NCI-H226 (cell line): ENCODE measurements at places on chromosomes 5 and 9.
A peak's percentile ranks its signal among the peaks of the same experiment; 100 is the strongest.

DNA sequence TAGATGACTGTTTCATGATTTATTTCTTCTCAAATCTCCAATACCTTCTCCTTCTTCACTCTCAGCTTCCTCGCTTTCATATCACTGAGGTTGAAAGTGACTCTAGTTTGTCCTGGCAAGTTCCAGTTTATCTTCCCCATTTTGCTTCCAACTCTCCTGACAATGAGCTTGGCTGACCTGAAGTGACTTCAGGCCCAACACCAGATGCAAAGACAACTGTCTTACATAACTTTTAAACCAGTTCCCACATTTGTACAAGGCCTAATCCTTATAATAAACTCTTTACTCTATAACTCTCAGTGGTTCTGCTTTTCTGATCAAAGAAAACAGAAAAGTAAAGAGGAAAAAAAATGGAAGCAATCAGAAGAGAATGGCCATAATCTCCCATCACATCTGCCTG lies 22.0 kb downstream of the GNG10 start:
- no peak for DNase-seq

- peak; percentile 37 for DNase-seq
Measured at GRCh38 chr5:115857057-115857479, 15.3 kb downstream of the AP3S1 start.

DNA sequence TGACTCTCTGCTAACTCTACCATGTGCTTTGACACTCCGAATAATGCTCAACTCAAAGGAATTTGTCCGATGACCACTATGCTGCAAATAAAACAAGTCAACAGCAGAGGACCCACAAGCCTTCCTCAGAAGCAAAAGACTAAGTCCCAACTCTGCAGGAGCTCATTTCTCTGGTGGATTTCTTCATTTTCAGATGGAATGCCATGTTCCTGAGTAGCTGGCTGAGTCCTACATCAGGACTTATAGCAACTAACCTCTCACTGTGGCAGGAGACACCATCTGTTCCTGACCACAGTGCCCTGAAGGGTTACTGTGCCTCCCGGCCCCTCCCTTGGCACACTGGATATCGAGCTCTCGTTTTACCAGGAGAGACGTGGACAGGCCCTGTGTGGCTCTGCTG lies 20.8 kb downstream of the LHFPL2 start:
- DNase-seq, result no peak

DNA sequence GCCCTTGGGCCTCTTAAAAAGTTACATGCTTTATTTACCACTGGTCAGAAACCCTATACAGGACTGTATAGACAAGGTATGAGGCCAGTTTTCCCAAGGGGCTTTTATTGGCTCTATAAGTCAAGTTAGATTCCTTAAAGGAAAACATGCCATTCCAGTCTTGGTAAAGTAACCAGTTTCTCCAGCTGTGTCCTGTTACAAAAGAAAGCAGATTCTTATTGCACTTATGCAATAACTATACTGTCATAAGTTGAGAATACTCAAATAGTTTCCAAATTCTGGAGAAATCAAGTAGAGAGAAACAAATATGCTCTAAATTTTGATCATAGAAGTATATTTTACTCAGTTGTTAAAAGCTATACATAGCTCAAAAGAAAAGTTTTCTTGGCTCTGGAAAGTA lies 47.2 kb downstream of the PTGS1 start:
- no peak for DNase-seq
